T follicular helper cell (primary cell): ENCODE measurements at places on chromosomes 1 and 21.

DNA sequence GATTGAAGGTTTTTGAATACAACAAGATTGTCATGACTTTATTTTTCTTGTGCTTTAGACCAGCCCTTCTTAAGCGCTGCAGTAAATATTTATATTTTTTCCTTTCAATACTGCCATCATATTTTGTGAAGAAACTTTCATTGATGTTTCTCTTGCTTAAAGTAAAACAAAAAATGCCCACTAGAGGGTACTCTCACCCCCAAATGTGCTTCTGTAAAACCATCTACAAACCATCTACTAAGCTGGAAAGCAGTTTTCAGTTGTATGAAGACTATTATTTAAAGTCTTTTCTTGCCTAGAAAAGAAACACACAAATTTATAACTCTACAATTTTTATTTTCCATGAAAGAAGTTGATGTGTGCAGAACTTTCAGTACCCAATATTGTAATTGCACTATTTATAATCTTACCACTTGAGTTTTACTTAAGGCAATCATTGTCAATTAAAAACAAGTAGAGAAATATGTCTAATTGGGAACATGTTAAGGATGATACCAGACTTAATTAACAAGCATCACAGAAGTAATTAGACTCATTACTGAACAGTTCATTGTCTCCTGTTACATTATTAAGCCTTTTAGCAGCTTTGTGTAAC is 10.7 kb downstream of the LEPR start:
- no peak for DNase-seq

DNA sequence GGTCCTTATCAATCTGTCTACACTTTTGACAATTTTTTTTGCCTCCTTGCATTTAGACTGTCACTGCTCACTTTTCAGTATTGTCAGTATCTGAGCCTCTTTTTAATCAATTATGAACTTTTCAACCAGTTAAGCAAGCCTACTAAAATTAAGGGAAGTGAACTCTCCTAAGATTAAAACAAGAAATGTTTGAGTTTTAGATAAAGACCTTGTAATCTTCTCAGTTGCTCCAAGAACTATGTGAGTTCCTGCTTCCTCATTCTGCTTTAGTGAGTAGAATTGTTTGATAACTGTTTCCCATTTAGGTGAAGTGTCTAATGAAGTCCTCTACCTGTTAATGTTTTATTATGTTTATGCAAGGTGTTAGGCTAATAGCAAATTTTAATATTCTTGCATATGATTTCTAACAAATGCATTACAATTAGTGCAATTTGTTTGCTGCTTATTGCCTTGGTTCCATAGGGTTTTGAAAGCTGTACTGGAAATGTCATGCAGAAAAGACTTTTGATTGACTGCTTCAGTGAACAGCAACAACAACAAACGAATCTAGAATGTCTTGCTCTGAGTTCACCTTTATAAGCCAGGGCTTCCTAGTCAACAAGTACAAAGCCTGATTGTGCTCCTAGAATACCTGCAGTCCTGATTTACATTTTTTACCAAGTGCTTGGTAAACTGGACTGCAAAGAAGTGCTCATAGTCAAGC is 40.9 kb downstream of the PLA2G4A start:
- no peak for DNase-seq

GRCh38 chr1:110524311-110525248 is 5.6 kb upstream of the KCNA10 start:
- peak; percentile 22 for DNase-seq

- DNase-seq, result no peak
Observed at GRCh38 chr1:59063501-59063900, 233.4 kb upstream of the FGGY start.

DNA sequence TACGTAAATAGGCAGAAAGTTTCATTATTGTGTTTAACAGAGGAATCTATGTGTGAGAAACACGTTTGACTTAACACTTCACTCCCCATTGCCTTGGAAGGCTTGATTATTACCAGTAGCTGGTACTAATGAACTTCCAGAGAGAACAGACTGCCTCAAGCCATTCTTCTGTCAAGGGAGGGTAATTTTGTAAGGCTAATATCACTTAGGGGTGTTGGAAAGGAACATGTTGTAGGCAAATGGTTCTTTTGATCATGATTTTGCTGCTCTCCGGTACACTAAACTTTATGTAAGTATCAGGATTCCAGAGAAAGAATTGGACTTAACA is 1.8 kb downstream of the LAMC1 start:
- no peak for DNase-seq

- no peak for DNase-seq
Observed at GRCh38 chr1:30194046-30194619, 529.3 kb downstream of the MATN1 start.

DNA sequence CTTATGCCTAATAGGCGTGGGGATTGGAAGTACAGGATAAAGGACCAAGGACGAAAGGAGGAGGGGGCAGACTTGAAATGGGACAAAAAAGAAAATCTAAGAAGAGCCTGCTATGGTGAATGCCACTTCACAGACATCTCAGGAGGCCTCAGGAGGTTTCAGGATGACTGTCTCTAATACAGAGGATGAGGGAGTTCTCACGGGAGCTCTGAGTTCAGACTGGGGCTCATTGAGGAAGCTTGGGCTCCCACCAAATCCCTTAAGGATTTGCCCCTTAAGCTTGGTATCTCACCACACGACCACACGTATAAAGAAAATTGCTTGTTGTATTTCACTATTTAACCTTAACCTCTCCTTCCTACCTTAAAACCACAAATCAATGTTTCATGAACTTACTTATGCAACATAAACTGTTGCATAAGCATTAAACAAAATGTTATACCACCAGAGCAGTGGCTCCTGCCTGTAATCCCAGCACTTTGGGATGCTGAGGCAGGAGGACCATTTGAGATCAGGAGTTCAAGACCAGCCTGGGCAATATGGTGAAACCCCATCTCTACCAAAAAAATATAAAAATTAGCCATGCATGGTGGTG is 12.4 kb downstream of the SLC30A1 start:
- no peak for DNase-seq

DNA sequence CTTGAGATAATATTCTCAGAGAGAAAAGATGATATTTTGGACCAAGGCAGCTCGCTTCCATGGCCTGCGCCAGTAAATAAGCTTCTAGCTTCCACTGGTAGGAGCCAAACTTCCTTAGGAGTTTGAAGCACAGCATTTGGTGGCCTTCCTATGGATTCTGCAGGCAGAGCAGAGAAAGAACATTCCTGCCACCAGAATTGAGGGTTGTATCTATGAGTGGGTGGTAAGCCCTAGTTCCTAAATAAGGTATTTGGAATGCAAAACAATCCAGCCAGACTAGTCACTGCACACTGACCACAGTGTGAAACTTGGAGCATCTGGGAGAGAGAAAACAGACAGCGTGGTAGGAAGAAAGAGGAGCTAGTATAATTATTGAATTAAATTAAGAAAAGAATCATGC is 54.1 kb upstream of the BCAR3 start:
- DNase-seq, result no peak
